ENCODE measurements at places on chromosomes 3 and 15.

- DNase-seq = no peak
Measured at GRCh38 chr3:76991165-76991564, 48.7 kb upstream of the ROBO2 start.

GRCh38 chr15:81323559-81323943, 390 bp downstream of the STARD5 start:
- DNase-seq = no peak

DNA sequence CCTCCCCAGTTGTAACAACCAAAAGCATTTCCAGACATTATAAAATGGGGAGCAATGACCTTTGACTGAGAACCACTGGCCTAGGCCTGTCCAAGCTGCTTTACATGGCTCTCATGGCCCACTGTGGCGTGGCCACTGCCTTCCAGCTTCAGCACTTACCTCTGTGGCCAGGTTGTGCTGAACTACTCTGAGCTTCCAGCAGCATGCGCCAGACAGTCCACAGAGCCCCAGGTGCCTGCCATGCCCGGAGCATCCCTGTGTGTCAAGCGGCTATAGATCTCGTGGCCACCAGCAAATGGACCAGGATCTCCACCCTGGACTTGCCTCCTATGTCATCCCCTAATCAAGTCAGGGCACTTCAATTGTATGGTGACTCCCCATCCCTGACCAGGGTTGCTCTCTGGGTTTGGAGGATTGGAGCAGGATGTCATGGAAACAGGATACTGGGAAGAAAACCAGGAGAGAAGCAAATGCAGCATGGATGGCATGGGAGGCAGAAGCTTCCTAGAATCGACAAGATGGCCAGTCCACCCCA, 199.7 kb downstream of the UACA start:
- DNase-seq = no peak

GRCh38 chr3:69997631-69998307, 1.8 kb upstream of the SAMMSON start:
- DNase-seq = no peak

DNA sequence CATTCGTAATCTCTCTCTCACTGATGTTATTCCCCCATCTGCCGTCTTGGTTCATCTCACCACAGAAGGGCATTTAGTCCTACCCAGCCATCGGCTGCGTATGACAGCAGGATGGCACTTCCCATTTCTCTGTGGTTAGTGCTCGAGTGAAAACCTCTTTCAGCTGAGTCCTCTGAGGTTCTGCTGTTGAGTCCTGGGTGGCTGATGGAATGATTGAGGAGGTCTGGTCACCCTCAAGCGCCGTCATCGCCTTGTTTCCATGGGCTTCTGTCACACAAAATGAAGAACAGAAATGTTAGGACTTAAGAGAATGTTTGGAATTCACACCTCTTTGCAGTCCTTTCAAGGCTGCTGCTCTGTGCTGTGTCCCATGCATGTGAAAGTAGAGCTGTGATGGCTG, 9.4 kb upstream of the SACM1L start:
- DNase-seq = no peak

GRCh38 chr15:49439678-49440395, 16.8 kb downstream of the FGF7 start:
- no peak for DNase-seq

DNA sequence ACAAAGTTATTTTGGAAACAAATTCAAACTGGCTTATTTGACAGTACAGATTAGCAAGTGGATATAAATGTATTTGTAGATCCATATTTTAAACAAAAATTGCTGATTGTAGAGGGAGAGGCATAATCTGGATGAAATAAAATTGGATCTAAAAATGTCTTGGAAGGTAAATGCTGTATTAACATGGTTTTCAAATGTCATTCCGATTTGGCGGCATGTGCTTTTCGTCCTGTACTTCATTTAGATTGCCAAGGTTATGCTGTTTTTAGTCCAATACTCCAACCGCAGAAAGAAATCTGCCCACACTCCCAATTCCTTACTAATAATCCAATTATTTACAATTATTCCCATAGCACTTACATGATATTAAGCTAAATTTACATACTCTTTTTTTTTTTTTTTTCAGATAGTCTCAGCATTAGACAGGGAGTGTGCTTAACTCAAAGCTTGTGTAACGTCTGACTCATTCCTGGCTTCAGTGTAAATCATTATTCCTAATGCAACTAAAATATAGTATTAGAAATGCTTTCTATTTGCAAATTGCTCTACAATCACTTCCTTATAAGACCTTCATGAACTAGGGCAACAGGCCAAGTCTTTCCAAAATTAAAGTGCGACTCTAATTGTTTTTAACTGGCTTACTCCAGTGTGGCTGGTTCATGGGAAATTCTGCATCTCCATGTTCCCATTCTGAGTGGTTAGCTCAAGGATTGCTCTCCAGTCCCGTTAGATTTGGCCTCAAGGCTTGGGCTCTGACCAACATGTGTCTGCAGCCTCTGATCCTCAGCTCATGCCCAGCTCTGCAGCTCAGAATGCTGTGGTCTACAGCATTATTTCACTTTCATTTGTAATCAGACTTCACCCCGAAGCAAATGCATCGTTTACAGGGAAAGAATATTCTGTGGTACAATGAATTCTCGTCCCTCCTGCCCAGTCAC, 103.9 kb downstream of the FBN1 start:
- DNase-seq = no peak

DNA sequence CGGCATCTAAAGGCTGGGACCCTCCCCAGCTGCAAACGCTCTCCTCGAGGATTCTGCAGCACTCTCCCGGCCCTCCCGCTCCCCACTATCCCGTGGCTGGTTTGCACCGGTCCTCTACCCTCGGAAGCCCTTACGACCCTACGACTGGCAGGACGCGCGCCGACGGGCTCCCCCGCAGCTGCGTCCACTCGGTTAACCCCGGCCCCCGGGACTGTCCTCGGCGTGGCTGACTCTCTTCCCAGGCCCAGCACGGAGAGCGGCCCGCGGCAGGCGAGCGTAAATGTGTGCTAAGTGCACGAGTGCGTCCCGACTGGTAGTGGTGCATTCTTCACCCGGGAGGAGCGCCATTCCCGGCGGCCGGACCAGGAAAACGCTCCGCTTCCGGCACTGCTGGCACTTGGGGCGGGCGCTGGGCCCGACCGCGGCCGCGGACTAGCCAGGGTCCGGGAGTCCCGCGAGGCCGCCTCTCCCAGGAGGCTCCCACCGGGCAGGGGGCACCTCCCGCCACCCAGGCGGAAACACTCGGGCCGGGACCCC, 508 bp downstream of the GORASP1 start:
- DNase-seq = peak; percentile 84

GRCh38 chr15:64527263-64527984, 67.0 kb downstream of the ZNF609 start:
- no peak for DNase-seq

Data from upper lobe of right lung (tissue), 1 donor.